ENCODE measurements at places on chromosomes 7 and 10. TPM values are rescaled to one million over a fixed set of nuclear protein-coding genes. Genes with fewer than 3 reads are reported as not detected.

The NEUROD6 gene
- total RNA-seq: not detected

The OR2A5 gene
- total RNA-seq: not detected

The TCAF2 gene
- total RNA-seq: 3.1 TPM

The SPAM1 gene
- not detected for total RNA-seq

The STEAP1B gene
- 3.2 TPM for total RNA-seq

The FXYD4 gene
- total RNA-seq: 0.95 TPM

The SPDYE9 gene
- total RNA-seq: not detected

The STAG3 gene
- total RNA-seq: 0.90 TPM

The C10orf62 gene
- total RNA-seq: not detected

The SPDYE5 gene
- not detected for total RNA-seq

The IRF5 gene
- 5.3 TPM for total RNA-seq

The TMEM176B gene
- total RNA-seq: 59.4 TPM

The MBL2 gene
- total RNA-seq: not detected

The HTRA1 gene
- total RNA-seq: 83.9 TPM

The GUSB gene
- 27.4 TPM for total RNA-seq

The CYP3A4 gene
- total RNA-seq: not detected

The PLXNA4 gene
- 6.5 TPM for total RNA-seq

The KIF11 gene
- 26.6 TPM for total RNA-seq

The TMEM229A gene
- total RNA-seq: 2.0 TPM

The NDUFA5 gene
- 123 TPM for total RNA-seq

GRCh38 chr7:85875398-85875797 is 688.5 kb upstream of the SEMA3D start:
- no peak for DNase-seq

- peak; percentile 37 for DNase-seq
Observed at GRCh38 chr10:35447693-35448407, 111.5 kb downstream of the CCNY start.

DNA sequence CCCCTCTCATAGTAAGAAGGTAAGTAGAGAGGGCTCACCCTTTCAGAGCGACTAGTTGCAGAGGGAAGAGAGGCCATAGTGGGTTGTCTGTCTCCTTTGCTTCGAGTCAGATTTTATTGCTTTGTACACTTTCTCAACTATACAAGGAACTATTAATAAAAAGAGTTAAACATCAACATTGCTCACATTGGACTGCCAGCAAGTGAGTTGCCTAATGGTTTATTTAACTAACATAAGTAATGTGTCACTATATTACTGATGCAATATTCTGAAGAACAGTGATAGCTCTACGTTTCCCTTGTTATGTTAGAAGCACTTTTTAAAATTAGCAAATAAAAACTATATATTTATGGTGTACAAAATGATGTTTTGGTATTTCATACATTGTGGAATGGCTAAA is 451.0 kb downstream of the GRM8 start:
- no peak for DNase-seq

GRCh38 chr7:24907311-24907886 is 72.6 kb downstream of the OSBPL3 start:
- no peak for DNase-seq

- DNase-seq: no peak
Observed at GRCh38 chr7:149307775-149308501, 45.9 kb downstream of the ZNF783 start.

- peak; percentile 20 for DNase-seq
Observed at GRCh38 chr7:158324397-158325360, 262.9 kb downstream of the PTPRN2 start.

DNA sequence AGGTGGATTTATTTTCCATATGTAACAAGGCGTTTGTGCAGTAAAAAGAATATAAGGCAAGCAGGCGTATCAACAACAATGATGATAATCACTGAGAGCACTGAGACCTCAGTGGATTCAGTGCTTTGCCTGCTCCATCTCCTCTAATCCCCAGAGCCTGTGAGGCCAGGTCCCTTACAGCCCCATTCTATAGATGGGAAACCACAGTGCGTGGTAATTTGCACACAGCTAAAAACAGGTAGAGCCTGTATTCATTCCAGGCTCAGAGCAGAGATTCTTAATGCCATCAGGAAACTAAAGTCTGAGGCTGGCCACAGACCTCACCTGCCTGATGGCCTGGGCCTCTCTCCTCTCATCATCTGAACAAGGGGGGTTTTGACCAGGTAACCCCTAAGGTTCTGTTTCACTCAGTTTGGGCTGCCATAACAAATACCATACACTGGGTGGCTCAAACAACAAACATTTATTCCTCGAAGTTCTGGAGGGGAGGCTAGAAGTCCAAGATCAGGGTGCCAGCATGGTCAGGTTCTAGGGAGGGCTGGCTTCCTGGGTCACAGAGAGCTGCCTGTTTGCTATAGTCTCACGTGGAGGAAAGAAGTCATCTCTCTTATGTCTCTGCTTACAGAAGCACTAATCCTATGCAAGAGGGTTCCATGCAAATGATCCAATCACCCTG is 10.3 kb upstream of the RASSF4 start:
- DNase-seq: no peak

DNA sequence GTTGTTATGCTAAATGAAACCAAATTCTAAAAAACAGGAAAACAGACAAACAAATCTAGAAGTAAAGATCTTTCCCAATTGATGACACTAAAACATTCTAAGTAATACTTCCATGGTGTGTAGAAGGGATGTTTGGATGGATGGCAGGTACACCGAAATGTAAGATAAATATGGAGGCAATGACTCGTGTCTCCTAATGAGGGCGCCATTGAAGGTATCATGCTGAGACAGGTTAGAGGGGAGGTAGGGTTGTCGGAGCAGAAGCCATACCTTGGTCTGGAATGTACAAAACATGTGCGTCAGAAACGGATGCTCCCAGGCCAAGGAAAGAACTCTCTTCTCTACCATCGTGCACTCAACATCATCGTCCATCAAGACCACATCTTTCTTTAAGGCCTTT is 101.4 kb downstream of the PRKCQ start:
- no peak for DNase-seq

GRCh38 chr10:1597370-1598146 is 139.8 kb downstream of the ADARB2 start:
- DNase-seq: no peak

- DNase-seq: no peak
Observed at GRCh38 chr7:131183611-131184119, 144.0 kb upstream of the MKLN1 start.

DNA sequence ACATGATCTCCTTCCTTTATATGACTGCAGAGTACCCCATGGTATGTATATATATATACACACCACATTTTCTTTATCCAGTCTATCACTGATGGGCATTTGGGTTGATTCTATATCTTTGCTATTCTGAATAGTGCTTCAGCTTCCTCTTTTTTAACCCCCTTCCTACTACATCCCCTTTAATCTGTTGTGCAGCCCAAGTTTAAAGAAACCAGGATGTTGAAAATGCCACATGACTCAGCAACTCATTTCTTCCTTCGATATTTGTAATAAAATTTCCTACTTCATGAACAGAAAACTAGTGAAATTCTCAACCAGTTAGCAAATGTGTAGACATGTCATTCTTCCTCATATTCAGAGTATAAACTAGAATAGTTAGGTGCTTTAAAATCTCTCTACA is 1245.7 kb upstream of the SORCS1 start:
- DNase-seq: no peak

- no peak for DNase-seq
Observed at GRCh38 chr10:86355571-86356038, 11.0 kb downstream of the GRID1 start.

- DNase-seq: no peak
Observed at GRCh38 chr10:123563581-123563855, 102.6 kb upstream of the GPR26 start.

GRCh38 chr7:127393368-127394058 is 1.0 kb upstream of the ZNF800 start:
- DNase-seq: no peak

- no peak for DNase-seq
Observed at GRCh38 chr10:13231190-13231589, 3.0 kb downstream of the UCMA start.

DNA sequence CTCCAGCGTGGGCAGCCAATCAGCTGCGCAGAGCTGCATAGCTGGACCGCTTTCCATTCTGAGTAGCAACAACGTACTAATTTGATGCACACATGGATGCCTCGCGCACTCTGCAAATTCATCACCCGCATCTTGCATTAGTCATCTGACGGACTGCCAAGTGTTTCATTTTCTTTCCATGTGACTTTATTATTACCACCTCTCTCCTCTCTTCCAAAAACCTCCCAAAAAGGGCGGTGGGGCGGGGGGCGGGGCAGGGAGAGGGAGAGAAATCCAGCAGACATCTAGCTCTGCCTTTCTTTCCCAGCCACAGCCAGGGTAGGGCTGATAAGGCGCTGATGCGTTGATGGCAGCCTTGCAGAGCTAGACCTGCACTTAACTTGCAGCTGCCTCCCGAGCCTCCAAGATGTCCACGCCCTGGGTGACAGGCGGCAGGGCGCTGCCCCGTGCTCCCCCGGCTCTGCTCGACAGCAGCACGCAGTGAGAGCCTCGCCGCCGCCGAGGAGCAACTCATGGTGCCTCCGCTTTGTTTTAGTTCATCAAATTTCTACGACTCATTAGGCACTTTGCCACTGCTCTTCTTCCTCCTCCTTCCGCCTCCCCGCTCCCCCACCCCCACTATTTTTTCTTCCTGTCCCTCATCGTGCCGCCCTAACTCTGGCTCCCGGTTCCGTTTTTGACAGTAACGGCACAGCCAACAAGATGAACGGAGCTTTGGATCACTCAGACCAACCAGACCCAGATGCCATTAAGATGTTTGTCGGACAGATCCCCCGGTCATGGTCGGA is 147.3 kb downstream of the CELF2 start:
- DNase-seq: peak; percentile 59

GRCh38 chr10:125533866-125534265 is 149.1 kb downstream of the TEX36 start:
- DNase-seq: no peak

GRCh38 chr7:42770114-42770513 is 141.8 kb downstream of the C7orf25 start:
- no peak for DNase-seq

GRCh38 chr7:133530682-133531081 is 277.8 kb downstream of the EXOC4 start:
- DNase-seq: no peak

DNA sequence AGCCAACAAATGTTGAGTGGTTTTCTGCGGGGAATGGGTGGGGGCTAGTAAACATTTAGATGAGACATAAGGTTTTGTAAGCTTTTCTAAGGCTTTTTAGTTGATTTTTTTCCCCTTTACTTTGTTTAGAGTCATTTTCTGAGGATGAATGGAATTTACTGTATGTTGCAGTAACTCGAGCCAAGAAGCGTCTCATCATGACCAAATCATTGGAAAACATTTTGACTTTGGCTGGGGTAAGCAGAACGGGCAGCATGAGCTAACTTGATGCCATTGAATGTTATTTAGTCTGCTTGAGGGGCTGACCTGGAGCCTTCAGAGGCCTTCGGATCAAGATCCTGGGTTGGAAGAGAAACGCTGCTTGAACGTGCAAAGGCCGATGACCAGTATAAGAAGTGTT is 37.3 kb downstream of the FBH1 start:
- no peak for DNase-seq

GRCh38 chr7:106057204-106057961 is 54.7 kb downstream of the SYPL1 start:
- DNase-seq: no peak

GRCh38 chr10:71266147-71266917 is 52.7 kb upstream of the SLC29A3 start:
- no peak for DNase-seq

DNA sequence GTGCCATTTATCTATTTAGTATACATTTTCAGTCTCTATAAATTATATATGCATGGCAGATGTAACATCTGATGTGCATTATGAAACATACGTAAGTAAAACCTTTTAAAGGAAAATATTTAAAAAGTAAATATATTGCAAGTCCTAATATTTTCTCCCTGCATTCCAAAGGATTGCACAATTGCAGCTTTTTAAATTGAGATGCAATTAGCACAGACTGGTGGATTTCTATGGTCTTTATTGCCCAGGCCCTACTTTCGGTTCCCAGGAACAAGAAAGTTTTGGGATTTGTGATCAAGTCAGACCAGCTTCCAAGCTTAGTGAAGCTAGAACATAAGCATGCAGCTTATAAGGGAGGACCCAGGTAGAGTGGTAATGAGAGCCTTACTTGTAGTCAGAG is 337.8 kb downstream of the NRG3 start:
- no peak for DNase-seq

DNA sequence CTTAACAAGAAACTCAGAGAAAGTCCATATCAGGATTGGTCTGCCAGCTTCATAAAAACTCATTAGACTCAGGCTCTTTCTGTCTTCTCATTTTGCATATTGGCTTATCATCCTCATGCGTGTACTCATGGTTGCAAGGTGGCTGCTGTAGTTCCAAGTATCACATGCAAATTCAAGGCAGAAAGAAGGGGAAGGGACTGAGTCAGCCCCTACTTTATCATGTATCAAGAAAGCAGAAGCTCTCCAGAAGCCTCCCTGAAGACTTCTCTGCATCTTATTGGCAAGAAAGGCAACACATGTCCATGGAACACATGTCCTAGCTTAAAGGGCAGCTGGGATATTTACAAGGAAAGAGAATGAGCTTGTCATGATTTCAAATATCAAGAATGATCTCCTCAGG is 19.4 kb upstream of the EZH2 start:
- DNase-seq: no peak

Measured in urinary bladder (tissue), 4 donors.